ENCODE measurements at places on chromosomes 13 and 19.

- no peak for DNase-seq
These were observed 19.2 kb downstream of the RYR1 start for GRCh38 chr19:38452430-38453366.

DNA sequence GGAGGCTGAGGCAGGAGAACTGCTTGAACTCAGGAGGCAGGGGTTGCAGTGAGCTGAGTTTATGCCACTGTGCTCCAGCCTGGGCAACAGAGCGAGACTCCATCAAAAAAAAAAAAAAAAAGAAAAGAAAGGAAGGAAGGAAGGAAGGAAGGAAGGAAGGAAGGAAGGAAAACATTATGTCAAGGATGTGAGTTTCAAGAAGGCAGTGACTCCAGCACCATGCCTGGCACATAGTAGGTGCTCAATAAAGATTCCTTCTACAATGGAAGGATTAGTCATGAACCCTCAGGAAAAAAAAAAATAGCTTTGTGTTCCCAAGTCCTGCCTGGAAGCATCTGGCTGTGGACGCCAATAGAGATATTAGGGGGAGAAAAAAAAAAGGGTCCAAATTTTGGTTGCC, 10.1 kb upstream of the ZNRF4 start:
- no peak for DNase-seq

GRCh38 chr13:59144700-59145099, 1019.0 kb downstream of the DIAPH3 start:
- DNase-seq = no peak

GRCh38 chr13:100625447-100625846, 36.9 kb upstream of the GGACT start:
- no peak for DNase-seq

GRCh38 chr19:16347706-16348105, 23.1 kb downstream of the KLF2 start:
- DNase-seq = no peak

- DNase-seq = no peak
These were observed 38.3 kb upstream of the HMGB1 start for GRCh38 chr13:30504081-30504480.

- DNase-seq = no peak
These were observed 48.5 kb downstream of the GAS6 start for GRCh38 chr13:113815151-113816058.

DNA sequence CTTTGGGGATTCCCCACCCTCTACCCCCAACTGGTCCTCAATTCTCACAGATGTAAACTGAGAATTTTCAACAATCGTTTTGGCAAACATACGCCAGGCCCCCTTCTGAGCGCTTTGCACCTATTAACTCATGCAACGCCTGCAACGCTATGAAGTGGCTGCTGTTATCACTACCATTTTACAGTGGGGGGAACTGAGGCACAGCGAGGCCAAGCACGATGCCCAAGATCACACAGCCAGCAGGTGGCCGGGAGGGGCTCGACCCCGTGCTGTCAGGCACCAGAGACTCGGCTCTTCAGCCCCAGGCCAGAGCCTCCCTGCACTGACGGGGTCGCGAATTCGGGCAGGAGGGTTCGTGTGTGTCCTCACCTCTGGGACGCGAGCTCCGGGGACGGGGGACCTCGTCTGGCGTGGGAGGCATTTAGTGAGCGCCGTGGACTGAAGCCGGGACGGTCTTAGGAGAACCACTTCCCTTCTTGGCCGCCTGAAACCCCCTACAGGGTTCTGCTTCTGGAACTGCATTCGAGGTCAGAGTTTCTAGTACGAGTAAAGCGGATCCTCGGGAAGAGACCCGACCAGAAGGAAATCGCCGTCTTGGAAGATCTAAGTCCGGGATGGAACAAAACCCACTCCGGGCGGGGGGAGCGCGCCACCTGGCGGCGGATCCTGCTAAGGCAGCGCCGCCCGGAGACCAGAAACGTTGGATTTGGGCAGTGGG, 21.0 kb downstream of the ZNF114 start:
- peak; percentile 15 for DNase-seq

DNA sequence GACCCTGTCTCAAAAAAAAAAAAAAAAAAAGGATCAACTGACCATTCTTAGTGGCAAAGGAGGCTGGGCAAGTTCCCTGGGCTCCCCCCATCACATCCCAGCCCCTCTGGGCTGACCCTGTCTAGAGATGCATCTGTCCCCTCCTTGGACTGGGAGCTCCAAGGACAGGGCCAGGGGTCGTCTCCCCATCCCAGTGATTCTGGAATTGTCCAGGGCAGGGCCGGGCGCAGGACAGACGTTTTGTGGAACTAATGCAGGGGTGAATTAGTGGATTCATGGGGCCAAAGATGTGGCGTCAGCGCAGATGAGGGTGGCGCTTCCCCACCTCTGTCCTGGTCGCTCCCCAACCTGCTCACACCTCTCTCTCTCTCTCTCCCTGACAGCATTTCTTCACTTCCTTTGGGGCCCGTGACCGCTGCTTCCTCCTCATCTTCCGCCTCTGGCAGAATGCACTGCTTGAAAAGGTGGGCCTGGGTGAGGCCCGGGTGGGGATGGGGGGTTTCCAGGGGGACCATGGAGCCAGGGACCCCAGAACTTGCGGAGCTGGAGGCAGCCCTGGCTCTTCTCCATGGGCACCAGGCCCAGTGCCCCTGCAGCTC, 11.1 kb downstream of the GRAMD1A start:
- DNase-seq = no peak

DNA sequence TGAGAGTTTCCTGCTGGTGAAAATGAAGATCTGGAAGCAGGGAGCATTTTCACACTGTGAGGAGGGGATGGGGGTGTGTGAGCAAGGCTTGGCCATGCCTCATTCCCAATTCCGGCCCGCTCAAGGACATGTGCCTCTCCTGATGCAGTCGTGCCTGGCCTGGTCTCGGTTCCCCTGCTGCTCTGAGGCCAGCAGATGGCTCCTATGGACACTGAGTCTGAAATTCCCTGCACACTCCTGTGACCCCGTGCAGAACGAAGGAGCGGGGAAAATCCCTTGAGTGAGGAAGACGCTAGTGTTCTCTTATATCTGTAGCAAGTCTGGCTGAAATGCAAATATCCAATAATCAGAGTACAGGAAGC, 363 bp upstream of the ZNF763 start:
- no peak for DNase-seq

- DNase-seq = no peak
These were observed 23.7 kb downstream of the ZNF175 start for GRCh38 chr19:51594774-51595109.

- no peak for DNase-seq
These were observed 61.3 kb downstream of the COL4A2 start for GRCh38 chr13:110368408-110368807.

GRCh38 chr13:43787518-43787891, 733 bp upstream of the ENOX1 start:
- DNase-seq = no peak

- DNase-seq = no peak
These were observed 52.8 kb downstream of the GADD45B start for GRCh38 chr19:2528675-2529101.

GRCh38 chr13:30861163-30861562, 44.9 kb upstream of the MEDAG start:
- DNase-seq = no peak

GRCh38 chr13:112685896-112686295, 3.9 kb upstream of the ATP11A start:
- no peak for DNase-seq

DNA sequence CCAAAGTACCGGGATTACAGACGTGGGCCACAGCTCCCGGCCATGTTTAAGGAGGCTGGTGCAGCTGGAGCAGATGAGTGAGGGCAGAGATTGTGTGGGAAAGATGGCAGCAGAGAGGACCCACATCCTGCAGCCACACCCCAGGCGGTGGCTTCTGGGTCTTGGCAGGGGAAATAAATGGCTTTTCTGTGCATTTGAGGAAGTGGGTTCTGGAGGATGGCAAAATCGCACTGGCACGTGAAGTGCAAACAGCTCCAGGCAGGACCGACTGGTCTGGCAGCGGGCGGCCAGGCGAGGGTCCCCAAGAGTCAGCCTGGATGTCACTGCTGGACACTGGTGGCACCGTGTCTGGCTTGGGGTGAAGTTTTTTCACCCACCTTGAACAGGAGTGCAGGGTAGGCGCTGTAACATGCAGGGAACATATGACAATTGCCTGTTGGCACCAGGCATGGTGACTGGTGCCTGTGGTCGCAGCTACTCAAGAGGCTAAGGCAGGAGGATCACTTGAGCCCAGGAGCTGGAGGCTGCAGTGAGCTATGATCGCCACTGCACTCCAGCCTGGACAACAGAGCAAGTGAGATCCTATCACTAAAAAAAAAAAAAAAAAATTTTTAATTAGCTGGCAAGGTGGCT, 8.4 kb downstream of the B3GNT3 start:
- DNase-seq = no peak

DNA sequence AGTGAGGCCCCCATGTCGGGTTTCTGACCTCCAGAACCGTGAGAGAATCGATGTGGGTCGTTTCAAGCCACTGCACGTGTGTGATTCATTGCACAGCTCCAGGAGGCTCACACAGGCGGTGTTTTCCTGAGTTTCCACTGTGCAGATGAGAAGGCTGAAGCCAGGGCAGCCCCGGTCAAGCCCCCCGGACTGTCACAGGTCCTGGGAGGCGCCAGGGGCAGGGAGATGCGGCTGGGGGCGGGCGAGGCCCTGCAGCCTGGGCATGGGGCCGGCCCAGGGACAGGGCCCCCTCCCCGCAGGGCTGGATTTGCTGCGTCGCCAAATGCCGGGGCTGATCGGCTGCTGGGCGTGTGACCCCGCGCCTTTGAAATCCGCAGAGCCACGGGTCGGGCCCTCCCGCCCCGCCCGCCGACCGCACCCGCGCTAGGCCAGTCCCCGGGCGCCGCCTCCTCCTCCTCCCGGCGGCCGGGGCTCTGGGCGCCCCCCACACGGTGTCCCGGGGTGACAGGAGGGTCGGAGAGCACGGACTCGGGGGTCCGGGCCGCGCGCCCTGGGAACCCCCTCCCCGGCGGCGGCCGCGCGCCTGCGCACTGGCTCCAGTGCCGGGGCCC, 9.9 kb upstream of the MKNK2 start:
- DNase-seq = peak; percentile 77

DNA sequence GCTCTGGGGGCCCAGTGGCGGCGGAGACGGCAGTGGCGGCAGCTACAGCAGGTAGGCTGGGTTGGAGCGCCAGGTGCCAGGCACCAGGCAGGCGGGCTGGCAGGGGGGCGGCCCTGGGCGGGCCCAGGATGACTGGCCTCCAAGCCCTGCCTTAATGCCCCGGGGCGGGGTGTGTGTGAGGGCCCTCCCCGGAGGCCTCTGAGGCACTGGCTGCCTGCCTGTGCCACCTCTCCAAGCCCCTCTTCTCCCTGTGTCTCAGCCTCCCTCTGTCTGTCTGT, at the start of gene KLK11:
KLK11 (minus strand) TSS at position 63 of the 278 bp plus-strand sequence. CDS start 985 bp downstream, outside the sequence.
- DNase-seq = no peak

DNA sequence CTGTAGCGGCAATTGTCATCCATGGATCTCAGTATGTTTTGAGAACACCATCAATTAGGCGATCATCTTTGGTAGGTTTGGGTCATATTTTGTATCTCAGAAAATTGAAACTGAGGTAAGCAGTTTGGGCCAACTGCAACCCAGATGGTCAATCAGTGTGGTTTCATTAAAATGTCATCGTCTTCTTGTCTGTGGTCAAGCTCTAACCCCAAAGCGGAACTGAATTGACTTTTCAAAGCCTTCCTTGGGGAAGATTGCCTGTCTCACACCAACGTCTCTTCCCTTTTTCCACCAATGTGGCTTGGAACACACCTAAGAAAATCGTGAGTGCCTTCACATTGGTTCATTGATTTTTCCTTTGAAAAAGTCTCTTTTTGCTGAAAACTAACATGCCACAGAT, 56.3 kb upstream of the UBAC2 start:
- DNase-seq = no peak

DNA sequence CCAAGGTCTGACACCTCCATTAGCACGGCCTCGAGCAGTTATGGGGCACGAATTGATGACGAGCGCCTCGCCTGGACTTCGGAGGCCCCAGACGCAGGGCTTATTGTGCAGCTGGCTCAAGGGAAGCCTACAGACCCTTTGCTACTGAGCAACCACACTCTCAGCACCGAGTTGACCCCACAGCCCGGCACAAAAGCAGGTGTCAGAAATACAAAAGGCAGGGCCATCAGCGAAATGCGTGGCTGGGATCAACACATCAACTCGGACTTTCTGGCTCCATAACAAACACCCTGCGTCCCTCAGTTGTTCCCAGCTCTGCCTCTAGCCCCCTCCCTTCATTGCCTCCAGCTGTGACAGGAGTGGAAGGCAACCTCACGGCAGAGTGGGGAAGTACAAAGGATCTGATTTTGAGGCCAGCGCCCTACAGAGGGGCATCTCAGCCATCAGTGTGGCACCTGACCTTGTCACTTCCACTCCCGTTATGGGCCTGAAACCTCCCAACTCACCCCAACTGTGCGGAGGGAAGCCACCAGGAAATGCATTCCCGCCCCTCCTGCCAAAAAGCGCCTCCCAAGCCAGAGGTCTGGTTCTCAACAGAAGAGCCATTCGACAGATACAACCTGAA, 18.0 kb downstream of the PEPD start:
- no peak for DNase-seq

- no peak for DNase-seq
These were observed 64.3 kb downstream of the RASL11A start for GRCh38 chr13:27334774-27335435.

- peak; percentile 19 for DNase-seq
These were observed 293.6 kb downstream of the DNAJC15 start for GRCh38 chr13:43316946-43317353.

Data from hippocampal formation (tissue), 2 donors.